Activated T-helper 2 cell treated with anti-CD3 and anti-CD28 coated beads, Interferon-gamma antibody, Interleukin-2, Interleukin-4, amounts not matched to agents 10 μg/mL and 5 μg/mL and 100 μg/mL, durations not matched to agents 14 hours and 24 hours and 36 hours (primary cell): ENCODE measurements at places on chromosomes 5 and 9. TPM values are rescaled to one million over a fixed set of nuclear protein-coding genes. Genes with fewer than 3 reads are reported as not detected.

The SHISAL2B gene
- not detected in 2 replicates for total RNA-seq

The PPP2R2B gene
- total RNA-seq, result 0.34 TPM in 1 of 2 replicates, not detected in the other

The ARHGEF28 gene
- 0.05 and 0.11 TPM in 2 replicates for total RNA-seq

The NXNL2 gene
- total RNA-seq, result not detected in 2 replicates

The ZDHHC21 gene
- 13.3 and 14.2 TPM in 2 replicates for total RNA-seq

The EIF4E1B gene
- total RNA-seq, result not detected in 2 replicates

The CBY3 gene
- total RNA-seq, result 0.39 and 0.51 TPM in 2 replicates

The CCDC192 gene
- not detected in 2 replicates for total RNA-seq

The PCDH12 gene
- 1.1 and 1.3 TPM in 2 replicates for total RNA-seq

The SLC36A2 gene
- total RNA-seq, result not detected in 2 replicates

The KIAA0825 gene
- total RNA-seq, result 0.32 and 0.62 TPM in 2 replicates

The CNTFR gene
- total RNA-seq, result not detected in 2 replicates

The ZNF483 gene
- total RNA-seq, result 3.1 and 3.2 TPM in 2 replicates

The SV2C gene
- total RNA-seq, result 0.05 and 0.32 TPM in 2 replicates

The ZNF454 gene
- total RNA-seq, result not detected in 2 replicates

The DDX4 gene
- 0.09 TPM in 1 of 2 replicates, not detected in the other for total RNA-seq

The TMEM267 gene
- 17.3 and 20.1 TPM in 2 replicates for total RNA-seq

The DIRAS2 gene
- total RNA-seq, result 0.05 TPM in 1 of 2 replicates, not detected in the other

The ALDOB gene
- not detected in 2 replicates for total RNA-seq

The CKMT2 gene
- not detected in 2 replicates for total RNA-seq

The MOCS2 gene
- 14.7 and 15.4 TPM in 2 replicates for total RNA-seq

The VAV2 gene
- 8.6 TPM in 2 replicates for total RNA-seq

The CDK5RAP2 gene
- total RNA-seq, result 59.8 and 60.7 TPM in 2 replicates

The PLAC8L1 gene
- 0.71 and 0.74 TPM in 2 replicates for total RNA-seq

The CORO2A gene
- 0.87 and 0.96 TPM in 2 replicates for total RNA-seq

The TXNDC8 gene
- not detected in 2 replicates for total RNA-seq

The AHRR gene
- 33.3 and 34.9 TPM in 2 replicates for total RNA-seq

The PRUNE2 gene
- total RNA-seq, result 0.27 and 0.53 TPM in 2 replicates

The SLC6A7 gene
- total RNA-seq, result not detected in 2 replicates

The HTR1A gene
- not detected in 2 replicates for total RNA-seq

The STPG3 gene
- total RNA-seq, result 0.48 TPM in 2 replicates

The ZNG1C gene
- total RNA-seq, result 34.5 and 40.3 TPM in 2 replicates

The SMIM23 gene
- not detected in 2 replicates for total RNA-seq

The RASGRF2 gene
- 16.1 and 19.4 TPM in 2 replicates for total RNA-seq

The ZNF367 gene
- 19.5 and 19.6 TPM in 2 replicates for total RNA-seq

The PCDHB3 gene
- total RNA-seq, result not detected in 2 replicates

The ETF1 gene
- 169 and 170 TPM in 2 replicates for total RNA-seq

The NFIL3 gene
- total RNA-seq, result 191 and 192 TPM in 2 replicates

The SHB gene
- total RNA-seq, result 1.7 and 1.9 TPM in 2 replicates

The BASP1 gene
- 0.64 and 0.73 TPM in 2 replicates for total RNA-seq

The TMEM171 gene
- not detected in 2 replicates for total RNA-seq

The HMCN2 gene
- not detected in 2 replicates for total RNA-seq

The NR5A1 gene
- total RNA-seq, result not detected in 2 replicates

The LCN15 gene
- not detected in 2 replicates for total RNA-seq

The CCDC107 gene
- total RNA-seq, result 23.0 TPM in 2 replicates
